ENCODE measurements at places on chromosomes 3 and 15.

DNA sequence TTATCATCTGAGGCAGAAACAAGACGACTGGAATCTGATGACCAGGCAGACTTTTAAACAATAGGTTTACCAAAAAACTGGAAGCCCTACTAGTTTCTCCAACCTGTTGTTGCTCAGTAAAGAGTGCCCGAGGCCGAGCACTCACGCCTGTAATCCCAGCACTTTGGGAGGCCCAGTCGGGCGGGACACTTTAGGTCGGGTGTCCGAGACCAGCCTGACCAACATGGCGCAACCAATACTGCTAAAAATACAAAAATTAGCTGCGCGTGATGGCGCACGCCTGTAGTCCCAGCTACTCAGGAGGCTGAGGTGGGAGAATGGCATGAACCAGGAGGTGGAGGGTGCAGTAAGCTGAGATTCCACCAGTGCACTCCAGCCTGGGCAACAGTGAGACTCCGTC is 1.1 kb upstream of the WDR5B start:
- no peak for DNase-seq

- DNase-seq: no peak
These were observed 347.5 kb downstream of the MECOM start for GRCh38 chr3:169315996-169316395.

- DNase-seq: no peak
These were observed 90.7 kb downstream of the COL6A6 start for GRCh38 chr3:130607553-130608154.

DNA sequence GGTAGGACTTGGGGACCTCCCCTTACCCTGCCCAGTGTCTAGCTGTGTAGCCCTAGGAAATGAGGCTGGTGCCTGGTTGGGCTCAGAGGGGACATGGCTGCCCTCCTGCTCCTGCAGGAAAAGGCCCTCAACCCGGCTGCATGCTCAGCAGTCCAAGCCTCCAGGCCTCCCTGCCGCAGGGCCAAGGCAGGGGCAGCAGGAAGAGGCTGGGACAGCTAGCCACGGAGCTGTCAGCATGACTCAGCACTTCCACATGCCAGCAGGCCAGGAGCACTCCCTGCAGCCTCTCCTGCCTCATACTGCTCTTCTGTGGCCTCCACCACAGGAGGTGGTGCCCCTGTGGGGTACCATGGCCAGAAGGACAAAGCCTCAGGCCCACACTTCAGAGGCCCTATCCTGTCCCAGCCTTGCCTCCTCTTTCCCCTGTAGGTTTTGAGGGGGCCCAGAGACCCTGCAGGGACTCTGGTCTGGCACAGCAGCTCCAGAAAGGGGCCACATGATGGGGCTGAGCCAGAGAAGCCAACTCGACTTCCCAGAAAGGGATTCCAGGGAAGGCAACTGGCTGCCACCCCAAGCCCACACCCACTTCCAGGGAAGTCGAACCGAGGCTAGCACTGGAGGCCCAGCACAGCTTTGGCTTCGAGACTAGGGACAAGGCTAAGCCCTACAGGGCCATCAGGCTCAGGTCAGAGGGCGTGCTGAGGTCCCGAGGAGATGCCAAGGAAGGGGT is 19.5 kb downstream of the TKT start:
- DNase-seq: no peak

- no peak for DNase-seq
These were observed 103.9 kb downstream of the SHQ1 start for GRCh38 chr3:72744330-72744729.

GRCh38 chr3:193939527-193939926 is 196.4 kb upstream of the HES1 start:
- no peak for DNase-seq
